ENCODE measurements at places on chromosomes 6 and 20.

DNA sequence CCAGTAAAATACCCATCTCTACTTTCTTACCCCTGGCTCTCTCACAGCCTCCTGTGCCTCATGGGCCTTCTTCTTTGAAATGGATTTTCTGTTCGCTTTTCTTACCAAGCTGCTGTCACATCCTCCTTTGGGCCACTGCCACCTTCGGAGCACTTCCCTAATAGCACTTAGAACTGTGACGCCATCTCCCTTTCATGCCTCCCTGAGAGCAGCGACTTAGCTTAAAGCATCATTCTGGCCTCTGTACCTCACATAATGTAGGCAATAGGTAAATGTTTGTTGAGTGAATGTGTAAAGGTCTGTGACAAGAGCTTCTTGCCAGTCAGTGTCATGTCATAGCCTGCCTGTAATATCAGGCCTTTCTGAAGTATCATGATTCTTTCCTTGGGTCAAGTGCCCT, 78.8 kb downstream of the ADGRG6 start:
- DNase-seq = no peak

GRCh38 chr20:8646033-8646441, 422.9 kb upstream of the PLCB4 start:
- no peak for DNase-seq

- DNase-seq = no peak
These were observed 2.2 kb upstream of the MAPK13 start for GRCh38 chr6:36128073-36128472.

DNA sequence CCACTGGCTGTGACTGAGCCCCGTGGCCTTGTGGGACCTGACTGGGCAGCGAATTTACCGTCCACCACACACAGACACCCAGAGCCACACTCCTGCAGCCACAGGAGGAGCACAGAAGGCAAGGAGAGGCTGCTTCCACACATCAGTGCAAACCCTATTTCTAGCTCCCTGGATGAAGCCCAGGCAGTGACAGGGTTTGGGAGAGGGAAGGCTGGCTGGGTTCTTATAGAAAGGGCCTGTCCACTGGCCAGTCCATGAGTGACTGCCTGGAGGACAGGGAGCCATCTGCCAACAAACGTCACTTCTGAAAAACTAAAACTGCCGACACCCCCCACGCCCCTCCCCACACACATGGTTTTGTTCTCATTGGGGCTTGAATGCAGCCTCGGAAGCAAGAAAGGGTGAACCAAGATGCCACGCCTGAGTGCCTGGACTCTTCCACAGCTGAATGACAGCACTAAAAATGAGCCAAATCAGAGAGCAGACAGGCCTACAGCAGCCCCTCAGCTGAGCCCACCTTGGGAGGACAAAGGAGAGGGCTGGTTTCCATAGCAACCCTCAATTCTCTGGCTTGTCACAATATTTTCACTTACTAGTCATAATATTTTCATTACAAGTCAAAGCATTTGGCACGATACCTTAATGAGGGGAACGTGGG, 38.4 kb downstream of the RRBP1 start:
- no peak for DNase-seq

GRCh38 chr20:21378259-21378658, 19.1 kb downstream of the NKX2-4 start:
- DNase-seq = no peak

DNA sequence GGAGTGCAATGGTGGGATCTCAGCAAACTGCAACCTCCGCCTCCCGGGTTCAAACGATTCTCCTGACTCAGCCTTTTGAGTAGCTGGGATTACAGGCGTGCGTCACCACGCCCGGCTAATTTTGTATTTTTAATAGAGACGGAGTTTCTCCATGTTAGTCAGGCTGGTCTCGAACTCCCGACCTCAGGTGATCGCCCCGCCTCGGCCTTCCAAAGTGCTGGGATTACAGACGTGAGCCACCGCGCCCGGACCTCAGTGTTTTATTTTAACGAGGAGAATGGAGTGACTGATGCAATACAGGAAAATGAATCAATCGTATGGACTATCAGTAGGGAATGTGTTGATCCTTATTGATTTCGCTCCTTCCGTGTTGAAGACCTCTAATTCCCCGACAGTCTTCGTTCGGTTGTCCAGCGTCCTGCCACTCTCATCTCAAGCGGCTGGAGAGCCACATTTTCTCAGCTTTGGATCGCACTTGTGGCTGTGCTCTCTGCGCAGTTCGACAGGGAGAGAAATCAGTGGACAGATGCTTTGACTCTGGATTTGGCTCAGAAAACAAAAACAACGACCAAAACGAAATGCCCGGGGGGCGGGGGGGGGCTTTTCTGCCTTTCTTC, 166.2 kb downstream of the TRIM27 start:
- no peak for DNase-seq

GRCh38 chr20:4483961-4484360, 237.7 kb upstream of the PRND start:
- no peak for DNase-seq

DNA sequence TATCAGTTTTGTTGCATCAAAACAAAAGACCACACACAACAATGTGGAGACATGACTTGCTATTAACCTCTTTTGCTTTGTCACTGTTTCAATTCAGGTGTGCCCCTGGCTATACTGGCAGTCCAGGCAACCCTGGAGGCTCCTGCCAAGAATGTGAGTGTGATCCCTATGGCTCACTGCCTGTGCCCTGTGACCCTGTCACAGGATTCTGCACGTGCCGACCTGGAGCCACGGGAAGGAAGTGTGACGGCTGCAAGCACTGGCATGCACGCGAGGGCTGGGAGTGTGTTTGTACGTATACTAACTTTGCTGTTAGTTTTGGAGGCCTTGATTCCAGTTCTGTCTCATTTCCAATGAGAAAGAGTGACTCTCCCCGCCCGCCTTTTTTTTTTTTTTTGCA, 356.9 kb downstream of the ARHGAP18 start:
- DNase-seq = no peak

DNA sequence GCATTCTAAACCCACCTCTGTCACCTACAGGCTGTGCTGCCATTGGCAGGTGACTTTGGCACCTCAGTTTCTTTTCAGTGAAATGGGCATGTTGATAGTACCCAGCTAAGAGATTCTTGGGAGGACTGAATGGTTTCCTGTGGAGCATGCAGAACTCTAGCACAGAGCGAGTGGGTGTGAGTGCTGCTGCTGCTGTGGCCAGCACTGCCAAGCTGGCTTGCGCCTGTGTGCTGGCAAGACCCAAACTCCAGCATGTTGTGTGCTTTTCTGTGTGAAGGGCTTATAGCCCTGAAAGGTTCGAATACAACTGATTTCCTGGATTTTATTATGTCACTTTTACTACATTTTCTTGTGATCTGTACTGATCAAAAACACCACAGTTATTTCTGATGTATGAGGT, 78.1 kb upstream of the KIF25 start:
- no peak for DNase-seq

GRCh38 chr6:107523794-107524193, 33.9 kb downstream of the SOBP start:
- DNase-seq = no peak

GRCh38 chr6:129701721-129702455, 8.1 kb downstream of the ARHGAP18 start:
- no peak for DNase-seq

DNA sequence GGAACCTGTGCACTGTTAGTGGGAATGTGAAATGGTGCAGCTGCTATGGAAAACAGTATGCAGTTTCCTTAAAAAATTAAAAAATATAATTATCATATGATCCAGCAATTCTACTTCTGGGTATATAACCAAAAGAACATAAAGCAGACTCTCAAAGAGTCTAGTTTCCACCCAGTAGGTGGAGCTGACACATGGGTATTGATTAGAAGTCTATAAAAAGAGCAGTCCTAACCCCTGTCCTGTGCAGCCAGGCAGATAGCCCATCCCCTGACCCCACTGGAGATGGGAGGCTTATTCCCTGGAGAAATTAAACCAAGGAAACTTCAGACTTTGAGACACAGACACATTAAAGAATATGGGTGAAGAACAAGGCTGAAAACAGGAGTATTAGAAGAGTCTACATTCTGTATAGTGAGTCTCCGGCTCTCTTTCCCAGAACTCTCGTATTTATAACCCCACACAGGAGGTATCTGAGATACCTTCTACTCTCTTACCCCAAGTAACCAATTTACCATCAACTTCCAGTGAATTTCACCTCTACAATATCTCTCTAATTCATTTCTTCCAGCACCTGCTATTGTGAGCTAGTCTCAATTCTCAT, 92.3 kb downstream of the SEL1L2 start:
- no peak for DNase-seq

GRCh38 chr6:111715321-111715720, 109.6 kb upstream of the TRAF3IP2 start:
- DNase-seq = peak; percentile 55

GRCh38 chr6:91710342-91710741, 1123.5 kb upstream of the MAP3K7 start:
- DNase-seq = no peak

DNA sequence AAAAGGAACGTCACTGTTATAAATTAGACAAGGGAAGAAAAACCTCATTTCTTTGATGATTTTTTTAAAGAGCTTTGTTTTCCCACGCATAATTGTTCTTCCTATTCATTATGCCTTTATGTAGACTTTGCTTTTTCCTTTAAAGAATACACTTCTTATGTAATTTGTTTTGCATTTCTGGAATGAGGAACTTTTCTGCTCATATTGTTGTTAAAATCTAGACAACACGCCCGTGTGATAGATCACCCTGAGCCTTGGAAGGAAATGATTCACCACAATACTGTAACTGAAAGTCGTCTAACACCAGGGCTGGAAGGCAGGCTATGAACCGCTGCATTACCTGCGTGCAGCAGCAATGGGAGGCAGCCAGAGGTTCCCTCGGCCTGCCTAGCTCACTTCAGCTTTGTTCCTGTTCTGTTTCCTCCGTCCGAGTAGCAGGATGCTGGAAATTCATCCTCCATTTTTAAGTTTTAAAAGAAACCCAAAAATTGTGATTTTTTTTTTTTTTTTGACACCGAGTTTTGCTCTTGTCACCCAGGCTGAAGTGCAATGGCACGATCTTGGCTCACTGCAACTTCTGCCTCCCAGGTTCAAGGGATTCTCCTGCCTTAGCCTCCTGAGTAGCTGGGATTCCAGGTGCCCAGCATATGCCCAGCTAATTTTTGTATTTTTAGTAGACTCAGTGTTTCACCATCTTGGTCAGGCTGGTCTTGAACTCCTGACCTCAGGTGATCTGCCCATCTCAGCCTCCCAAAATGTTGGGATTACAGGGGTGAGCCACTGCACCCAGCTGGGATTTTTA, 49.6 kb upstream of the ZNF217 start:
- DNase-seq = peak; percentile 83

- DNase-seq = no peak
These were observed 38.7 kb downstream of the LAMA4 start for GRCh38 chr6:112215488-112216284.

DNA sequence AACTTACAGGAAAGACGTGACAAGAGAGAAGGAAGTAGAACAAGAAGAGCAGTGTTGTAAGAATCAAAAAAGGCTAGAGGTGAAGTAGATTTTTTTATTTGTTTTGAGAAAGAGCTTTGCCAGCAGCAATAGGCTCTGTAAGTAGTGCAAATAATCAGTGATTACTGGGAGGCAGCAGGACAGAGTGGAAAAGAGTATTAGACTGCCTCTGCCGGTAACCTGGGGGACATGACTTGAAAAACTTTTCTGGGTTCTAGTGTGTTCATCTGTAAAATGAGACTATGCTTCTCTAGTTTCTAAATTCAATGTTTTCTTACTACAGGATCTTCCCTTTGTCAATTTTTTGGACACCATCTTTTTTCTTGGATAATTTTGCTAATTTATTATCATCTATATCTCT, 5.8 kb upstream of the IRAK1BP1 start:
- DNase-seq = no peak

- no peak for DNase-seq
These were observed 636.2 kb downstream of the KHDRBS2 start for GRCh38 chr6:61649845-61650244.

DNA sequence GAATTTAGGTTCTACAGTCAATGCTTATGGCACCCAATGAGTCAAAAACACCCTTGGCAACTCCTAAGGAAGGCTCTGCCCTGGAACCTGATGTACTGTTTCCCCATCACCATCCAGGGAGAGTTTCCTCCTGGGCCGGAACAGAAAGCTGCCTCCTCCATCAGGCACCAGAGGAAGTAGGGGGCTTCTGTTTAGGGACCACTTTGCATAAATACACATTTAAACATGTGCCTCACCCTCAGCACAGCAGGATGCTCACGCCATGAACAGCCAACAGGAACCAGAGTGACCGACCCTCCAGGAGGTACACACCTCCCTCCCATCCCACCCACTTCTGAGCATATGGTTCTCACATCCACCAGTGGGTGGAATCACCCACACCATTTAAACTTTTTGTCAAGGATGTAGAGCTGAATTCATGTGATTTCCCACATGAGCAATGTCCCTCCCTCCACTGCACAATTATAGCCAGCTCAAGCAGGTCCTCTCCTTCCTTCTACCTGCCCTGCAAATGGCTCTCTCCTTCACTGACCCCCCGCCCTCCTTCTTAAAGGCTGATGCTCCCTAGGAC, 14.8 kb downstream of the DDRGK1 start:
- DNase-seq = no peak

DNA sequence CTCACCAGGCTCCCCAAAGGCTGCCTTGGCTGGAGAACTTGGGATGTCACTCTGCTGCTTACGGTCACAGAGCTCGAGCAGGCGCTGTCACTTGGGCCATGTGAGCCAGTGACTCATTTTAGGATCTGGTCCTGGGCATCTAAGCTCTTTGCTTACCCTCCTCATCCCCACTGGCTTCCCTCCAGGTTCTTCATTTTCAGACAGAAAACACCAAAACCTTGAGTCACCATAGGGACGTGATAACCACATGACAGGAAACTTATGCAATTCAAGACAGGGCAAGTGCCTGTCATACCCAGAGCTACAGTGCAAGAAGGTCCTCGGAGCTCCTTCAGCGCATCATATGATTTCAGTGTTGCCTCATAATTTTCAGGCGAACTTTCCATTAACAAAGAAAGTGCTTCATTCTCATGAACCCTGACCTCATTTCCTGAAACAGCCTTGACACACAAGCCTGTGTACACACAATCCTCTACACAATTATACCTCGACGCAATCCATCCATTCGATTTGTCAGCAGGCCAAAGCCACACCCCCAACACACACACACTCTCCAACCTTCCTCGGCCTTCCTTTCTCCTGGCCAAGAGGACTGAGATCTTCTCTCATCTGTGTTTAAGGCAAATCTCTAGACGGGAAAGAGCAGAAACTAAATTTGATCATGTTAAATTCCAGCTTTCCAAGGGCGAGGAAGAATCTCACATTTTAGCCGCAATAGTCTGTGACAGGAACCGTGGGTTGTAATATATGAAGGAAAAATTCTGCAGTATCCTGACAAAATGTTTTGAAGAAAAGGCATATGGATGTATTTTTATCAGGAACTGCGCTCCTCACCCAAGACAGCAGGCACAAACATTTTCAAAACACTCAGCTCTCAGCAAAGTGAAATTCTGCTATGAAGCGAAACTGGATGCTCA, 25.3 kb downstream of the TBC1D7 start:
- DNase-seq = peak; percentile 67

- DNase-seq = no peak
These were observed 211.8 kb upstream of the CITED2 start for GRCh38 chr6:139586273-139586672.

- peak; percentile 66 for DNase-seq
These were observed 223.3 kb downstream of the TMEM242 start for GRCh38 chr6:157099912-157100593.
